AG20443 (cell line): ENCODE measurements at places on chromosomes 11 and 22.
A peak's percentile ranks its signal among the peaks of the same experiment; 100 is the strongest.

DNA sequence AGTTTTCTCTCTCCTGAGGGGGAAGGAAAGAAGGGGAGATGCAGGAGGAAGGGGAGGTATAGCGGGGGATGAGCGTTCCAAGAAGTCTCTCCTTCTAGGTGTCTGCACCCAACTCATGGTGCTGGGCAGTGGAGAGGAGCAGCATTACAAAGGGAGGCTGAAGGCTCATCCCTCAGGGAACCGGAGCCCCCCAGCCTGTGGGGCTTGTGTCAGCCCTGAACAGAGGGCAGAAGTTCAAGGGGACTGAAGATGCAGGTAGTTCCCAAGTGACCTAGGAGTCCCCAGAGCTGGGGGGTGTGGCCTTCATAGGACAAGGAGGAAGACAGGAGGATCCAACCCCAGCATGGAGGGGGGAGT is 1.8 kb downstream of the C11orf68 start:
- DNase-seq = no peak

DNA sequence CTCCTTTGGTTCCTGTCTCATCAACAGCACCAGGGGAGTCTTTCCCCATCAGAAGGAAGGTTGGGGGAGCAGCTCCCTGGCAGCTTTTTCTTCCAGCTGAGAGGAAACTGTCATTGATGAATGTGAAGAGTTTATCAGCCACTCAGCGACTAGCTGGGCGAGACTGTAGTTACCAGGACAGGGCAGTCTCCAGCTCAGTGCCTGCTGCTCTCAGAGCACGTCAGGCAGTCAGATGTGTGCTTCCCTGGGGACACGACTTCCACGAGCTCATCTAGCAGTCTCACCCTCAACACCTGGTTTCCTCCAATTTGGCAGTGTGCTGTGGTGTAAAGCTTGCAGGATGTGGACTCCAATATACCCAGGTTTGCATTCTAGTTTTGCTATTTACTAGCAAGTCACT is 12.5 kb upstream of the C1QTNF4 start:
- DNase-seq = no peak

- DNase-seq = no peak
Measured at GRCh38 chr11:75326439-75326810, 25.0 kb downstream of the ARRB1 start.

- DNase-seq = no peak
Measured at GRCh38 chr22:44132724-44133123, 48.0 kb upstream of the PARVG start.

GRCh38 chr11:128294671-128295050 is 292.7 kb downstream of the ETS1 start:
- no peak for DNase-seq

- DNase-seq = no peak
Measured at GRCh38 chr11:71103266-71103665, 149.1 kb downstream of the SHANK2 start.

DNA sequence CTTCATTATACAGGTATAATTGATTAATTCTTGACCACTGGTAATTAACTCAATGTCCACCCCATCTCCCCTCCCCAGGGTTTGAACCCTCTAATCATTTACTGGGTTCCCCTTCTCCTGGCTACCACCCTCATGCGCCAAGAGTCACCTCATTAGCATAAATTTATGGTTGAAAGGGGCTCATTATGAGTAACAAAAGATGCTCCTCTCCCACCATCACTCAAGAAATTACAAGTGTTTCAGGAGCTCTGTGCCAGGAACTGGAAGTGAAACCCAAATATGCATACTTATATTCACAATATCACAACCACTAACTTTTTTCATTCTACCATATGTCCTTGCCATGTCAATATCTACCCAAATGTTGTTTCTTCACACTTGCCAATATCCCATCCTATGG is 7.8 kb upstream of the STIP1 start:
- DNase-seq = no peak

GRCh38 chr11:36061471-36061870 is 117.6 kb downstream of the LDLRAD3 start:
- DNase-seq = no peak

DNA sequence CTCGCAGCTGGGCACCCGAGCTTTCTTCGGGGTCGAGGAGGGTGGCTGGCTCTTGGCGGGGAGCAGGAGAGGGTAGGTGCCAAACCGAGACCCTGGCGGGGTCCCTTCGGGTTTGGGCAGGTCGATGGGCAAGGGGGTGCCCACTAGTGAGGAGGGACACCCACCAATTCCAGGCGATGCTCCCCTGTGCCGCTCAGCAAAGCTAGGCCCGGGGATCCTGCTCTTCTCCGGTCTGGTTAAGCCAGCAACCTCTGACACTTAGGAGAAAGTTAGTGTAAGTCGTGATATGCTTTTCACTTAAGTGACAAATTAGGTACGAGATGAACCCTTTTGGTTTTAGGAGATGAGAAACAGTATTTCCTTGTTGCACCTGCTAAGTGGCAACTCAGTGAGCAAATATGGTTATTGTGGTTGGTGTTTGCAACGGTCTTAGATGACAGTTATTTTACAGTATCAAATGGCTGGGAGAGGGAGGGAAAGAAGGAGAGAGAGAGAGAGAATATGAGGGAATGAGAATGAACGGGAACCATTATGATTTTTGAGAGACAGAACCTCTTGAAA is 565 bp downstream of the NUCB2 start:
- peak; percentile 27 for DNase-seq

- DNase-seq = no peak
Measured at GRCh38 chr11:110859998-110860397, 147.8 kb upstream of the ARHGAP20 start.

DNA sequence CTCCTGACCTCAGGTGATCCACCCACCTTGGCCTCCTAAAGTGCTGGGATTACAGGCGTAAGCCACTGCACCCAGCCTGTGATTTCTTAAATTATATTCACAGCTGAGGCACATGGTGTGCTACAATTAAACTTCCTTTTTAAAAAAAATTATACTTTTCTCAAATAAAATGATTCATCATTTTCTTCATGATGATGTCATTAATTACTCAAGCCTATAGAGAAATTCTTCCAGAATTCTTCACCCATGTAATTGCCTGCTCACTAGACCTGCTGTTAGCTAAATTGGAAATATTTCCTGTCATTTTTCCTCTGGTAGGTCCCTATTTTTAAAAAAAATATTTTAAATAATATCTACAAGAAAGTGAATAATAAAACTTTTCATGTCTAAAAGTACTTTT is 440.0 kb upstream of the ANO3 start:
- DNase-seq = no peak

- no peak for DNase-seq
Measured at GRCh38 chr22:35373781-35374180, 7.1 kb upstream of the HMOX1 start.

DNA sequence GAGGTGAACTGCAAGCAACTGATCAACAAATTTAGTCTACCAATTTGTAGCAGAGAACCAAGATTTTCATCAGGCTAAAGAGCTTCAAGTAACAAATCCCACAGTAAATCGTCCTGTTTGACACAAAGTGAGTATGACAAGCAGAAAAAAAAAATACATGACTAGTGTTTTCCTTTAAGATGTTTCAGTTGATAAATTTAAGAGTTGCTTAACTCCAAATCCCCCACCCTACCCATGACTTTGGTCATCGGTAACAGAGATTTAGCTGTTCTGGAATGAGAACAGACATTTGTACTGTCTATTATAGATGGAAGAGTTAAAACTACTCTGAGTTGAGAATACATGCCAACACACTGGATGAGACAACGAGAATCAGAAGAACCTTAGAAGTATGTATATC is 165.0 kb upstream of the MTMR2 start:
- no peak for DNase-seq

- no peak for DNase-seq
Measured at GRCh38 chr11:64359712-64360445, 917 bp downstream of the RPS6KA4 start.

DNA sequence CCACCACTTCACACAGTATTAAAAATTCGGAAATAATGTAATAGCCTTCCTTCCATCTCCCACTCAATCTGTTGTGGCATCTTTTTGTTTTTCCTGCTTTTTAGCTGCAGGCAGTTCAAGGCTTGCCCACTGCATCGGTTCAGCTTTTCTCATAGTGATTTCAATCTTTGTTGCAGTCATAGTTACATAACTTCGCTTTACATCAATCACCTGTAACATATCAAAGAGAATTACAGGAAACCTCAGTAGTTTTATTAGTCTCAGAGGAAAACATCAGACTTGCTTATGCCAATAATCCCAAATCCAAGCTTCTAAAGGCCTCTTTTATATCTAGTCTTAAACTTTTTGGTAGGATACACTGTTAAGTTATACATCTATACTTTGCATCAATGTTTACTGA is 20.5 kb downstream of the CHORDC1 start:
- no peak for DNase-seq

- no peak for DNase-seq
Measured at GRCh38 chr11:73287400-73288101, 15.4 kb downstream of the P2RY6 start.

- no peak for DNase-seq
Measured at GRCh38 chr22:36218648-36219193, 17.1 kb upstream of the APOL4 start.

DNA sequence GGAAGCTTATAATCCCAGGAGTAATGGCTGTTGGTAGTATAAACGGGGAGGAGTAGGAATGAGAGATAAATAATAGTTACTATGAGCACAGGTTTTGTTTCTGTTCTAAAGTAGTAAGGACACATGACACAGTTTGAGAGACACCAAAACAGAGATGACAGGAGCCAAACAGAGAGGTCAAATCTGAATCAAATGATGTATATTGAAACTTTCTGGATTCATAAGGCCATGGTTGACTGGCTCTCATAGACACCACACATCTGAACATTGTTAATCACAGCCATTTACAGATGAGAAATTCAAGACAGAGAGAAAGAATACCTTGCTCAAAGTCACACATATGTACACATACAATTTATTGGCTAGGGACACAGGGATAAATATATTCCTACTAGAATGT is 63.4 kb upstream of the UCP3 start:
- DNase-seq = no peak

DNA sequence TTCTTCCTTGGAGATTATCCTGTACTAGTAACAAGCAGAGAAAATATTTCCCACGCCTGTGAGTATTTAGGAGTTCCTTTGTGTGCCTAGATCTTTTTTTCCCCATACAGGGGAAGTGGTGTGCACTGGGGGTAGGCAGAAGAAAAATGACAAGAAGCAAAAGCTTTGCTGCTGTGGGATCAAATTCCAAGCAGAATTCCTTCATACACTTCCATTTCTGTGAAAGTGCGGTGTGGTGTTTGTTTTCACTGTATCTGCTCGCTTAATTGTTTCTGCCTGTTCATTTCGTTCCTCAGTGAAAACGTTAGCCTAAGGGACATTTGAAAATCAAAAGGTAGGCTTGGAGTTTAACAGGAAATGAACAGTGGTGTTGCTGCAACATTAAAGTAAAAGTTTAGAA is 47.9 kb downstream of the BLID start:
- no peak for DNase-seq

- DNase-seq = no peak
Measured at GRCh38 chr11:1224491-1225385, 1.9 kb downstream of the MUC5B start.

GRCh38 chr11:67255864-67256263 is 10.4 kb upstream of the GRK2 start:
- no peak for DNase-seq
